ENCODE measurements at places on chromosomes 1 and 21. TPM values are rescaled to one million over a fixed set of nuclear protein-coding genes. Genes with fewer than 3 reads are reported as not detected.

The TFF2 gene
- not detected for total RNA-seq

The SLC45A1 gene
- total RNA-seq: 2.9 TPM

The MRPS15 gene
- total RNA-seq: 64.4 TPM

The PRELP gene
- 0.94 TPM for total RNA-seq

The HPCA gene
- not detected for total RNA-seq

The RPE65 gene
- total RNA-seq: not detected

The FAM78B gene
- 0.51 TPM for total RNA-seq

The TSTD1 gene
- total RNA-seq: 0.73 TPM

The HSD3B1 gene
- total RNA-seq: not detected

The AGO1 gene
- 35.8 TPM for total RNA-seq

The ZFYVE9 gene
- 24.7 TPM for total RNA-seq

The DRAXIN gene
- 0.10 TPM for total RNA-seq

The ZBTB8A gene
- total RNA-seq: 11.5 TPM

GRCh38 chr1:59018860-59019259, 235.0 kb upstream of the JUN start:
- H3K27me3 ChIP-seq: no peaks in the 10 kb centered on the region
- H3K4me1 ChIP-seq: peaks cover 43% of the 10 kb centered on the region
- DNase-seq: no peak
- H3K27ac ChIP-seq: no peak overlapping the region
- no peak overlapping the region for H3K4me3 ChIP-seq
- no peaks in the 10 kb centered on the region for H3K36me3 ChIP-seq

GRCh38 chr1:154182344-154183045, 9.4 kb downstream of the TPM3 start:
- DNase-seq: no peak
- H3K4me1 ChIP-seq: peaks cover 46% of the 10 kb centered on the region
- peaks cover 17% of the 10 kb centered on the region for H3K27me3 ChIP-seq
- H3K27ac ChIP-seq: peak overlapping the region; percentile 99
- peak overlapping the region; percentile 100 for H3K4me3 ChIP-seq
- H3K36me3 ChIP-seq: peaks cover 6% of the 10 kb centered on the region

- H3K27me3 ChIP-seq: no peaks in the 10 kb centered on the region
- no peak within 1 kb of the TSS for H3K4me3 ChIP-seq
- H3K4me1 ChIP-seq: peaks cover 15% of the 10 kb centered on the region
- peak within 1 kb of the TSS; percentile 27 for H3K27ac ChIP-seq
These were observed at the start of gene PRKACB for GRCh38 chr1:84143796-84144565. Gene PRKACB, plus strand, starts transcription at chr1:84144271. Its CDS starts 91 bp downstream, at chr1:84144362.

- DNase-seq: no peak
- no peaks in the 10 kb centered on the region for H3K36me3 ChIP-seq
- H3K4me1 ChIP-seq: peaks cover 13% of the 10 kb centered on the region
- peaks cover 9% of the 10 kb centered on the region for H3K27me3 ChIP-seq
- H3K4me3 ChIP-seq: no peak overlapping the region
These were observed 131.4 kb upstream of the COL6A1 start for GRCh38 chr21:45850181-45850580.

DNA sequence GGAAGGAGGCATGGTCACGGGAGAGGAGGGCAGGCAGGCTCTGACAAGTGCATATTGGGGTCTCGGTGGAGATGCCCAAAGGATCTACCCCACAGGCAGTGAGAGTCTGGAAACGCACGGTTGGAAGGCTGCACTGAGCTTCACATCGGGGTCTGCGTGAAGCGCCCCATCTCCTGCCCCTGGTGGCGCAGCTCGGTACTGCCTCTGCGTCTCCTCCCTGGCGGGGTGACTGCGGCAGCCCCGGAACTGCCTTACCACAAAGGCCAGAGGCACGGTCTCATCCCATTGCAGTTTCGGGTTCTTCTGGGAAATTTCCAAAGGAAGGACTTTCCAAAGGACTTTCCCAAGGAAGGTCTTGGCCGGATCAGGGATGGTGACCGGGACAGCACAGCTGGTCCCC, 69.2 kb upstream of the AJAP1 start:
- H3K36me3 ChIP-seq: no peaks in the 10 kb centered on the region
- H3K27me3 ChIP-seq: no peaks in the 10 kb centered on the region
- DNase-seq: no peak
- no peak overlapping the region for H3K27ac ChIP-seq
- no peaks in the 10 kb centered on the region for H3K4me1 ChIP-seq
- H3K4me3 ChIP-seq: no peak overlapping the region

DNA sequence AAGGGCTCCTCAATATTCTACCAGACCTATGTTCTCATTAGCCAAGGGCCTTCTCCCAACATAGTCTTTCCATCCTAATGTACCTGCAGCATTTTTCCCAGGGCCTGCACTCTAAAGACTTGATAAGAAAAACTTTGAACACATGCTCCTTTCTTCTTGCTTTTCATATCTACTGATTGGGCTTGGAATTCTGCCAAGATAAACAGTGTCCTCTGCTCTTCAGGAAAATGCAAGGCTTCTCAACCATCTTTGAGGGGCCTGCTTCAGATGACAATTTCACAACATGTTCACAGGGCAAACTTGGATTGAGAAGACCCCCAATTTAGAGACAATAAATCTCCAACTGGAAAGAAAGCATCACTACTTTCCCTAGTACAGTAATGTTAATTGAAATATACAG, 25.8 kb upstream of the PPT1 start:
- H3K27ac ChIP-seq: no peak overlapping the region
- no peaks in the 10 kb centered on the region for H3K36me3 ChIP-seq
- peaks cover 52% of the 10 kb centered on the region for H3K27me3 ChIP-seq
- H3K4me1 ChIP-seq: no peaks in the 10 kb centered on the region
- H3K4me3 ChIP-seq: no peak overlapping the region

GRCh38 chr1:60160141-60160540, 86.6 kb upstream of the C1orf87 start:
- H3K27ac ChIP-seq: no peak overlapping the region
- H3K4me1 ChIP-seq: peaks cover 8% of the 10 kb centered on the region
- H3K27me3 ChIP-seq: no peaks in the 10 kb centered on the region
- no peak overlapping the region for H3K4me3 ChIP-seq
- H3K36me3 ChIP-seq: no peaks in the 10 kb centered on the region

DNA sequence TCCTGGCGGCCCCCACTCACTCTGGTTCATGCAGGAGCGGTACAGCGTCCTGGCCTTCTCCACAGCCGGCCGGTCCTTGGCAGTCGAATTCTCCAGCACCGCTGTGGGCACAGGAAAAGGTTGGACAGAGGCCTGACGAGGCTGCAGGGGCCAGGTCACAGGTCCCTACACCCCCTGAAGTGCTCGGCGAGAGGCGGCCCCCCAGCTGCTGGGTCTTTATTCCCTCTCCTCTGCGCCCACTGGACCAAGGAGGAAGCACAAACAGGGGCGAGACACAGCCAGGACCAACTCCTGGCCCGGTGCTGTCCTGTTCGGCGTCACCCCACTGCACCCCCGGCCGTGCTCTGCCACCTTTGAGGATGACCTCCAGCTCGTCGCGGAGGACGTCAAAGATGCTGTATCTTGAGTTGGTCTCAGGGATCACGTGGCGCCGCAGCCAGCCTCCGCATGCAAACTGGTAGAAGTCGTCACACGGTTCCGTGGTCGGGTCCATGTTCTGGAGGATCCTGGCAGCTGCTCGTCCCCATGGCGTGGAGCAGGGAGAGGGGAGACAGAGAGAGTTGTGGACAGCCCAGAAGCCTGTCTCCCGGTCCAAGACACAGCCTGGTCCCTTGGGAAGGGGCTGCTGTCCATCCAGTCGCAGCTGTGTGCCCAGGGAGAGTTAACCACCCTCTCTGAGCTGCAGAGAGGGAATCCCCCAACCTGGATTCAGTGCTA, 22.9 kb downstream of the PRXL2B start:
- H3K36me3 ChIP-seq: no peaks in the 10 kb centered on the region
- H3K27ac ChIP-seq: no peak overlapping the region
- no peak for DNase-seq
- peaks cover 9% of the 10 kb centered on the region for H3K4me1 ChIP-seq
- no peak overlapping the region for H3K4me3 ChIP-seq
- no peaks in the 10 kb centered on the region for H3K27me3 ChIP-seq

GRCh38 chr21:30216041-30216723, at the start of gene CLDN8:
Gene CLDN8, minus strand, starts transcription at chr21:30216097. Its CDS starts 172 bp downstream, at chr21:30215925.
- no peak for DNase-seq
- no peak within 1 kb of the TSS for H3K4me3 ChIP-seq
- H3K4me1 ChIP-seq: peaks cover 2% of the 10 kb centered on the region
- no peak within 1 kb of the TSS for H3K27ac ChIP-seq
- H3K36me3 ChIP-seq: no peaks in the 10 kb centered on the region

GRCh38 chr21:38133240-38133639, 123.6 kb upstream of the KCNJ15 start:
- H3K36me3 ChIP-seq: no peaks in the 10 kb centered on the region
- no peak for DNase-seq
- H3K4me1 ChIP-seq: peaks cover 3% of the 10 kb centered on the region
- peaks cover 54% of the 10 kb centered on the region for H3K27me3 ChIP-seq

GRCh38 chr1:5448486-5448885, 543.7 kb downstream of the NPHP4 start:
- no peak for DNase-seq
- no peaks in the 10 kb centered on the region for H3K27me3 ChIP-seq
- no peak overlapping the region for H3K27ac ChIP-seq
- H3K4me1 ChIP-seq: no peaks in the 10 kb centered on the region
- H3K4me3 ChIP-seq: no peak overlapping the region
- H3K36me3 ChIP-seq: no peaks in the 10 kb centered on the region

DNA sequence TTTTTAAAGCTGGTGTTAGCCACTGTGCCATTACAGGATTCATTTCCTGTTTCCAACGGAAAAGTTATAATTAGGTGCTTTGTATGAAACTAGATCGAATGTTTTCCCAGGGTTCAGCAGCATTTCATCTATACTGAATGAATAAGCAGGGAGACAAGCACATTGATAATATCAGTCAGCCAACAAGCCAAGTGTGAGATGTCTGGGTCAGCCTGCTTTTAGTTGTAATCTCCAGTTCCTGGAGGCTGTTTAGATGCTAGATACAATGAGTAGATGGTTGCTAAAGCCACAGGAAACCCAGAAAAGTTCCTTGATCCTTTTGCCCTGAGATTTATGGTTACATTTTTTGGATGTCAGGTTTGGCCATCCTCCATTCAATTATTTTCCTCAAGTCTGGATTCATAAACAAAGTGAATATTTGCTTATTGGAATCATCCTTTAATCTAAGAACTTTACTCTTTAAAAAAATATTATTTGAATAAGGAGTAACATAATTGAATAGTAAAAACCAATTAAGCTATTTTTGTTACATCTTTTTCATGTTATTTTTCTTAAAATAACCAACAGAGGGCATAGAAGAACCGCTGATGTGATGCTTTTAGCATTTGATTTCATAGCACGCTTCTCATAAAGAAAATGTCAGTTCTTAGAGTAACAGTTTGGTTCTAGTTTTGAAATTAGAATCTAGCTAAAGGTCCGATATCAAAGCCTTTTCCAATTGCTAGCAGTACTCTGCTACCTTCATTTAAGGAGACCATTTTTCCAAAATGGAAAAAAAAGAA, 76.6 kb downstream of the HSPA13 start:
- no peak for DNase-seq
- no peaks in the 10 kb centered on the region for H3K27me3 ChIP-seq
- no peaks in the 10 kb centered on the region for H3K4me1 ChIP-seq
- no peak overlapping the region for H3K4me3 ChIP-seq
- H3K27ac ChIP-seq: no peak overlapping the region
- no peaks in the 10 kb centered on the region for H3K36me3 ChIP-seq

DNA sequence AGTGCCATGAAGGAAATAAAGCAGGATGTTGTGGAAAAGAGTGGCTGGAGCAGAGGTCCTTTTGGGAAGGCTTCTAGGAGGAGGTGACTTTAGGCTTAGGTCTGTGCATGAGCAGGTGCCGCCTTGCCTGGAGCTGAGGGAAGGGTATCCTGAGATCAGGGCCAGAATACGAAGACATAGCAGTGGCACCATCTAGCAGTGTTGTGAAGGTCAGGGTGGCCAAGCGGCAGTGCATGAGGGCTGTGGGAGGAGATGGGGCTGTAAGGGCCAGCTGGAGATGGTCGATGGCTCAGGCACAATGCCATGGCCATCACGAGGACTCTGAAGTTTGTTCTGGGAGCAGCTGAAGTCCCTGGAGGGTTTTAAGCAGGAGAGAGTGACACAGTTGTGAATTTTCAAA, 219.5 kb downstream of the PTPRU start:
- H3K27ac ChIP-seq: no peak overlapping the region
- no peaks in the 10 kb centered on the region for H3K36me3 ChIP-seq
- no peaks in the 10 kb centered on the region for H3K4me1 ChIP-seq
- no peak overlapping the region for H3K4me3 ChIP-seq

- no peak for DNase-seq
- H3K27ac ChIP-seq: peak overlapping the region; percentile 95
- H3K27me3 ChIP-seq: peaks cover under 1% of the 10 kb centered on the region
- no peaks in the 10 kb centered on the region for H3K36me3 ChIP-seq
- peak overlapping the region; percentile 93 for H3K4me3 ChIP-seq
These were observed 1.1 kb upstream of the PCAT6 start for GRCh38 chr1:202809597-202810159.

DNA sequence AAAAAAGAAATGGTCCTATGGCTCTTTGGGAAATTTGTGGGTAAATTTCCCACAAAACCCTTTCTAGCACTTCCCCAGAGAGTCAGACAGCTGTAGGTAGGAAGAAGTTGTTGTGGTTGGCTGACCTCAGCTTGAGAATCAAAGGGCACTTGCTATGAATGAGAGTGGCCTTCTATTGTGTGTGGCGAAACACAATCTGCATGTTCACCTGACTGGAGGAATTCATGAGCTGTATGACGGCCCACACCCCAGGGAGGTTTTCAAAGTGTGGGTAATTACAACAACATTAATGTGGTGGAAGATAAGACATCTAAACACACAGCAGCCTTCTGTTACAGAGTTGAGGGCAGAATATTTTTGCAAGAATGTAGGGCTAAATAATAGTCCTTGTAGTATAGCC, 38.8 kb downstream of the NGF start:
- peaks cover 60% of the 10 kb centered on the region for H3K4me1 ChIP-seq
- H3K36me3 ChIP-seq: peaks cover 7% of the 10 kb centered on the region
- H3K27ac ChIP-seq: peak overlapping the region; percentile 80
- no peak for DNase-seq

- H3K4me3 ChIP-seq: no peak overlapping the region
- H3K27me3 ChIP-seq: no peaks in the 10 kb centered on the region
- H3K4me1 ChIP-seq: no peaks in the 10 kb centered on the region
- no peak overlapping the region for H3K27ac ChIP-seq
- DNase-seq: no peak
These were observed 7.5 kb downstream of the TAF1A start for GRCh38 chr1:222582099-222582774.

- H3K27ac ChIP-seq: peak overlapping the region; percentile 93
- peaks cover 44% of the 10 kb centered on the region for H3K4me1 ChIP-seq
- no peaks in the 10 kb centered on the region for H3K27me3 ChIP-seq
- peak overlapping the region; percentile 84 for H3K4me3 ChIP-seq
- DNase-seq: no peak
These were observed 2.2 kb downstream of the NFIA start for GRCh38 chr1:61084491-61085031.

GRCh38 chr1:30911059-30911954, 2.7 kb upstream of the SDC3 start:
- H3K27ac ChIP-seq: no peak overlapping the region
- peaks cover 29% of the 10 kb centered on the region for H3K4me1 ChIP-seq
- peak; percentile 92 for DNase-seq
- no peaks in the 10 kb centered on the region for H3K36me3 ChIP-seq

- H3K27me3 ChIP-seq: no peaks in the 10 kb centered on the region
- no peaks in the 10 kb centered on the region for H3K36me3 ChIP-seq
- H3K4me1 ChIP-seq: peaks cover 64% of the 10 kb centered on the region
- no peak for DNase-seq
These were observed 25.9 kb downstream of the C2CD2 start for GRCh38 chr21:41927727-41928409.

- H3K36me3 ChIP-seq: no peaks in the 10 kb centered on the region
- no peak overlapping the region for H3K27ac ChIP-seq
- no peaks in the 10 kb centered on the region for H3K4me1 ChIP-seq
- H3K27me3 ChIP-seq: peaks cover 33% of the 10 kb centered on the region
These were observed 2.5 kb downstream of the CNR2 start for GRCh38 chr1:23910553-23911246.

- no peaks in the 10 kb centered on the region for H3K36me3 ChIP-seq
- no peak for DNase-seq
- H3K4me3 ChIP-seq: no peak overlapping the region
These were observed 1.4 kb downstream of the TTC39A start for GRCh38 chr1:51328926-51329325.

Data from osteocyte (in vitro differentiated cells).